Stimulated activated CD8-positive, alpha-beta memory T cell treated with anti-CD3 and anti-CD28 coated beads, Interleukin-15, amount 100 ng/mL, for 24 hours (primary cell): ENCODE measurements at places on chromosomes 11 and 22.

DNA sequence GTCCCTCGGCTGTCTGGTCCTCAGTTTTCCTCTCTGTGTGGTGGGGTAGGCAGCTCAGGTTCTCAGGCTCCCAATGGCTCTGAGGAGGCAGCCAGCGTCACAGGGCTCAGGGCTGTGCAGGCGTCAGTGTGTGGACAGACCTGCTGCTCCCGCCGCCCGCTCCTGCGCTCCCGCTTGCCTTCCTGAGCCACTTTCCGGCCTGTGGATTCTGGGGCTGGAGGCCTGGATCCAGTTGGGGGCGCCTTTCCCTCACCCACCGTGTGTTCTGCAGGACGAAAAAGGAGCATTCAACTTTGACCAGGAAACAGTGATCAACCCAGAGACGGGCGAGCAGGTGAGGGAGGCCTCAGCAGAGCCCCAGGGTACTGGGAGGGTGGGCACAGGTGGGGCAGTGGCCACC, 14.7 kb downstream of the DPP3 start:
- DNase-seq = no peak

DNA sequence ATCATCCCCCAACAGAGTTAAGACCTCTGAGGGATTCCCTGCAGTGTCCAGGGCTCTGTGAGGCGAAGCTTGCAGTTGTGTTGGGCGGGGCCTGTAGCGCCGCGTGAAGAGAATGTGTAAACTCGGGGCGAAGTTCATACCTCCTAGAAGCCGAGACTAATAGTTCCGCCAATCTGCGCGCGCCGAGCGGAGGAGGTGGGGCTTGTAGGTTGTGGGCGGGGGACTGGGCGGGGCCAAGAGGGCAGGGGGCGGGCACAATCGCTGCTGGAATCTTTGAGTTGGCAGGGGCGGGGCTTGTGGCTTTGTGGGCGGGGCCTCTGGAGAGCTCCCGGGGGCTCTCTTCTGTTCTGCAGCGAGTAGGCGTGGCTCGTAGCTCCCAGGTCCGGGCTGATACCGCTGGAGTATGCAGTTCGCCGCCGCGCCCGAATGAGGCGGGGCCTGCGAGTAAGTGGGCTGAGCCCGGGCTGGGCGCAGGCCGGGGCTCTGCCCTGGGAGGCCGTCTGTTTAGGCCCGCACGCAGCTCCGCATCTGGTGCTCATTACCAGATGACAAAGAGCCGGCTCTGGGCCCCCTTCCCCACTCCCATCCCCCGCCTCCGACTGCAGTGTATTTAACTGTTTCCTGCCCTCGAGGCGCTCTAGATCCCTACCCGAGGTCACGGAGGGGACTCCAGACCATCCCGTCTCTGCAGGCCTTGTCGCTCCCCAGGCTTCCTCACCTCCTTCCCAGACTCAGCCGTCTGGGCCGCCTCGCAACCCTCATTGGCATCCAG, 4.1 kb downstream of the CD248 start:
- peak; percentile 97 for DNase-seq

GRCh38 chr22:24051568-24051967, 40.5 kb downstream of the CABIN1 start:
- no peak for DNase-seq

DNA sequence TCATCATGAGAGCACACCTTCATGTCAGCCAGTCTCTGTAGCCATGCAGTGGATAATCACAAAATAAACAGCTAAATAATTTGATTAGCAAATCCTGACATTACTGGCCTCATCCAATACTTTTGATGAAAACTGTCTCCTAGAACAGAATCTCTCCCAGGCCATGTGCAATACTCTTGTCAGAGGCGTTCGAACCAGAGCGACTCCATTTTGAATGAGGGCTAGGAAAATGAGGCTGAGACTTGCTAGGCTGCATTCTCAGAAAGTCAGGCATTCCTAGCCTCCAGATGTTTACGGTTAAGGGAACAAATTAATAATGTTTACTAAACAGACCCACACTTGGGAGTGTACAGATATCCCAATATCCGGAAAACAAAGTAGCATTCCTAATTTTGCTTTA, 69.9 kb downstream of the FAM168A start:
- DNase-seq = no peak

GRCh38 chr11:43689167-43689566, 8.6 kb downstream of the HSD17B12 start:
- DNase-seq = no peak

DNA sequence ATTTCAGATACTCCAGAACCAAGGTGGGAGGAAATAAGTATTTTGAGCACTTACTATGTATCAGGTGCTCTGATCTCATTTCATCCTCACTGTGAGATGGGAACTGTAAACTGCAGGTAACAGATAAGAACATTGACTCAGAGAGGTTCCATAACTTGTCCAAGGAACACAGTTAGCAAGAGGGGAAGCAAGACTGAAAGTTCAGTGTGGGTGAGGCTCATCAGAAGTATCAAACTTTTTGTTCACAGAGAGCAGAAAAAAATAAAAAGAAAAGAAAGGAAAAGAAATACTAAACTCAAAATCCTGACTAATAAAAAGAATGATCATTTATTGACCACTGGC, 37.1 kb downstream of the RAB30 start:
- DNase-seq = no peak

DNA sequence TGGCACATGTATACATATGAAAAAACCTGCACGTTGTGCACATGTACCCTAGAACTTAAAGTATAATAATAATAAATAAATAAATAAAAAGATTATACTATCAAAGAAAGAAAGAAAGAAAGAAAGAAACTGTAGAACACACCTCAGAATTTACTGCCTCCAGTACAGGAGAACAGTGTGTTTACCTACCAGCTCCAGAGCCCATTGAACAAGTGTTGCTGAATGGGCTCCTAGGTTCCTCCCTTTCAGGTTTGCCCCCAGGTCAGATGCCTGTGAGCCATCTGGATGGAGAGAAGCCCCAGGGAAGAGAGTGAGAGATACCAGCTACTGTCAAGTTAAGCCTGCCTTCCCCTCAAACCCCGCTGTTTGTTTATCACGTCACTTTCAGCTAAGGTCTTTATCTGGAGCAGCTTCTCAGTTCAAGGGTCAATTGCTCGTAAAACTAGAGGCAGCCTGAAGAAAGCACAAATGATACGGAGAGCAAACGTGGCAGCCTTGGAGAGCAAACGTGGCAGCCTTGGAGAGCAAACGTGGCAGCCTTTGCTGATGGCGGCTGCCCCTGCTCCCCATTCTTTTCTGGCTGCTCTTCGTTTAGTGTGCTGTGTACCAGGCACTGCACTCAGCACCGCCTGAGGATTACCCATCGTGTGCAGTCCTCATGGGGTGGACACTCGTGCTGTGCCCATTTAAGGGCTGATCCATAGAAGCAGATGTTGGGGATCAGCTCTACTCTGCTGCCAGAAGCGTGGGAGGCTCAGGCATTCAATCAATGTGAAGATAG, 111.7 kb downstream of the ADAMTS15 start:
- no peak for DNase-seq

DNA sequence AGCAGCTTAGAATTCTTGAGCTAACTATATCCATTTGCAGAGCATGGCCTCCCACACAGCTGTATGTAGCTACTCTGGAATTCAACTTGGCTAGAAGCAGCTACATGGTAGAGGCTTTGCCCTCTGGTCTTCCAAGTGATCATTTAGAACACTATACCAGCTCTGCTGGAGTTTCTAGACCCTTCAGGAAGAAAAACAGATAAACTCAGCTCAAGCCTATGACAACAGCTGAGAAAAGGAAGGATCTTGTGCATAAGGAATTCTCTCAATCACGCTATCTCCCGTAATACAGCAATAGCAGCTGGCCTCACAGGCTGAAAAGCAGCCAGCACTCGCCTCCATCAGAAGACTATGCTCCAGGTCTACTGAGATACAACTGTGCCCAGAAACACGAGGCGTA, 50.6 kb upstream of the APOA1 start:
- DNase-seq = no peak

GRCh38 chr11:100716838-100717237, 29.8 kb downstream of the ARHGAP42 start:
- DNase-seq = no peak

DNA sequence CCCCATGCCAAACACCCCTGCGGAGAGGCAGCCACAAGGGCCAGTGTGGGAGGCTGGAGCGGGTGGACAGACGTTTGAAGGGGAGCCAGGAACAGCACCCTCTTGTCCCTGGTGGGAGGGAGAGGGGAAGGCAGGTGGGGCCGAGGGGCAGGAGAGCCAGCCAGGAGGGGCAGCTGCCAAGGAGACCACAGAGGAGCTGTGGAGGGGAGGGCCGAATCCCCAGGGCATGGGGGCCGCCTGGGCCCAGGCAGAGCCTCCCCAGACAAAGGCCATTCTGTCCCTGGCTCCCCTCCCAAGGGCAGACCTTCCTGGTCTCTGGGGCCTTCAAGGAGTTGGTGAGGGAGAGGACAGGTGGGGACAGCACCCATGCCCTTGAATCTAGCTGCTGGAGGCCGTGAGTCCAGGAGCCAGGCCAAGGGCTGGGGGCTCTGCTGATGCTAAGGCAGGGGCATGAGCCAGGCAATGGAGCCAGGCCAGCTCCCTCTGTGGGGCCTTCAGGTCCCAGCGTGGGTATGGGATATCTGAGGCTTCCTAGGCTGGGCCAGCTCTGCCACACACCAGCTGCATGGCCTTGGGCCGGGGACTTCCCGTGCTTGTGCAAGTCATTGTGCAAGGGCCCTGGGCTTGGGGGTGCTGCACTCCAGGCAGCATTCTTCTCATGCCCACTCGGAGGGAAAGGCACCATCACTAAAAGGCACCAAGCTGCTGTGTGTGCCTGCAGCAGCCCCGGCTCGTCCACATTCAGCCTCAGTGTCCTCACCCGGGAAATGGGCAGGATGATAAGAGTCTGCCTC, 11.4 kb downstream of the EMID1 start:
- DNase-seq = no peak

DNA sequence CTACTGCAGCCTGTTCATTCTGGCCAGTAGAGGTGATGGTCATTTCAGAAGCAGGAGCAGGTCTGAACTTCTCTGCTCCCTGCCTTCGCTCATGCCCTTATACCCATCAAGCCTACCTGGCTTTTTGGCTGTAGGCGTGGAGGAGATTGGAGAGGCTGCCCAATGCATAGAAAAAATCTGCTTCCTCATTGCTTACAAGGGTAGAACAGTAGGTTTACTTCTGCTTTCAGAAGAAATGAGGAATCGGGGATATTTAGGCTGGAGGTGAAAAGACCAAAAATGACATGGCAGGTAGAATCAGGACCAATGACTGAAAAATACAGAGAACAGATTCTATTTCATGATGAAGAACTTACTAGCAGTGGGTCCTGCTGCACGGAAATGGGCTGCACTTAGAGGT, 72.9 kb upstream of the YWHAH start:
- no peak for DNase-seq

- DNase-seq = no peak
Measured at GRCh38 chr22:35572556-35572955, 31.9 kb downstream of the RASD2 start.
